Activated CD4-positive, alpha-beta T cell treated with anti-CD3 and anti-CD28 coated beads, Interleukin-2, amount 10 ng/mL, durations not matched to agents 24 days and 14 days (primary cell): ENCODE measurements at places on chromosomes 4 and X. TPM values are rescaled to one million over a fixed set of nuclear protein-coding genes. Genes with fewer than 3 reads are reported as not detected.

The PITX2 gene
- total RNA-seq: 0.09 TPM in 1 of 2 replicates, not detected in the other

The RTL3 gene
- total RNA-seq: not detected in 2 replicates

The CNKSR2 gene
- total RNA-seq: 7.1 and 10.2 TPM in 2 replicates

The XAGE1A gene
- total RNA-seq: not detected in 2 replicates

The USP51 gene
- 1.5 and 2.6 TPM in 2 replicates for total RNA-seq

The TMEM154 gene
- 7.9 and 9.0 TPM in 2 replicates for total RNA-seq

The LDB2 gene
- not detected in 2 replicates for total RNA-seq

The TCEAL6 gene
- not detected in 2 replicates for total RNA-seq

The TMEM271 gene
- not detected in 2 replicates for total RNA-seq

The SPANXN2 gene
- total RNA-seq: not detected in 2 replicates

The FANCB gene
- total RNA-seq: 18.9 TPM in 2 replicates

The MAGEC1 gene
- total RNA-seq: not detected in 2 replicates

The SOX3 gene
- not detected in 2 replicates for total RNA-seq

The GIMD1 gene
- total RNA-seq: not detected in 2 replicates

The CITED1 gene
- total RNA-seq: not detected in 2 replicates

The MAGEA2 gene
- total RNA-seq: not detected in 2 replicates

The CENPVL2 gene
- total RNA-seq: not detected in 2 replicates

The PWWP3B gene
- not detected in 2 replicates for total RNA-seq

The AMTN gene
- total RNA-seq: not detected in 2 replicates

The ZDHHC15 gene
- 0.05 and 0.28 TPM in 2 replicates for total RNA-seq

The MTNR1A gene
- total RNA-seq: not detected in 2 replicates

The GPC3 gene
- total RNA-seq: 0.21 and 0.40 TPM in 2 replicates

The TBX22 gene
- total RNA-seq: not detected in 2 replicates

The TRPC5OS gene
- not detected in 2 replicates for total RNA-seq

The NEXMIF gene
- 0.47 and 0.54 TPM in 2 replicates for total RNA-seq

The RTL5 gene
- 0.19 and 0.21 TPM in 2 replicates for total RNA-seq

The GAGE12F gene
- total RNA-seq: not detected in 2 replicates

The SLC26A1 gene
- total RNA-seq: 0.26 TPM in 1 of 2 replicates, not detected in the other

The NLGN4X gene
- total RNA-seq: not detected in 2 replicates

The TRO gene
- 1.6 and 2.6 TPM in 2 replicates for total RNA-seq

The DMD gene
- 3.2 and 5.0 TPM in 2 replicates for total RNA-seq

The NLGN3 gene
- total RNA-seq: 1.0 and 1.1 TPM in 2 replicates

The BTK gene
- not detected in 2 replicates for total RNA-seq

The SPACA5 gene
- not detected in 2 replicates for total RNA-seq

The SCFD2 gene
- 35.0 and 39.9 TPM in 2 replicates for total RNA-seq

The MAB21L2 gene
- not detected in 2 replicates for total RNA-seq

The SHROOM4 gene
- not detected in 2 replicates for total RNA-seq

The CT45A1 gene
- total RNA-seq: not detected in 2 replicates

The ARHGEF9 gene
- 16.7 and 18.9 TPM in 2 replicates for total RNA-seq

The SHOX gene
- not detected in 2 replicates for total RNA-seq

The MOSPD2 gene
- total RNA-seq: 15.3 and 16.0 TPM in 2 replicates

The TXK gene
- 7.6 and 8.0 TPM in 2 replicates for total RNA-seq

The S100P gene
- total RNA-seq: 2.1 and 2.8 TPM in 2 replicates
